CD4-positive, alpha-beta T cell (primary cell): ENCODE measurements at places on chromosomes 1 and 21.

DNA sequence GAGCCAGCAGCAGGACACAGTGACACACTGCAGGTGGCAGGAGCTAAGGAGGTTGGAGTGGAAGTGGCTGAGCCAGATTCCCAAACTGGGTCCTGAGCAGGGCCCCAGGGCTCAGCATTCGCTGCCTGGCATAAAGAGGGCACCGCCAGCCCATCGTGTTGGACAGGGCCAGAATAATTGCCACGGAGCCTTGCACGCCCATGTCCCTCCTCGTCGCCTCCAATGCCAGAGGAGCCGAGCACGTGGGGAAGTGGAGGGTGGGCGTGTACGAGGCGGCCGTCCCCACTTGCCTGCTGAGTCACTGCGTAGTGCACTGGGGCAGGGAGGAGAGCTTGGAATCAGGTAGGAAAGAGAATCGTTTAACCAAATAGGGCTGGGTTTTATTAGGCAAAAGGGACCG lies 26.1 kb upstream of the LRRC47 start:
- no peak for DNase-seq

DNA sequence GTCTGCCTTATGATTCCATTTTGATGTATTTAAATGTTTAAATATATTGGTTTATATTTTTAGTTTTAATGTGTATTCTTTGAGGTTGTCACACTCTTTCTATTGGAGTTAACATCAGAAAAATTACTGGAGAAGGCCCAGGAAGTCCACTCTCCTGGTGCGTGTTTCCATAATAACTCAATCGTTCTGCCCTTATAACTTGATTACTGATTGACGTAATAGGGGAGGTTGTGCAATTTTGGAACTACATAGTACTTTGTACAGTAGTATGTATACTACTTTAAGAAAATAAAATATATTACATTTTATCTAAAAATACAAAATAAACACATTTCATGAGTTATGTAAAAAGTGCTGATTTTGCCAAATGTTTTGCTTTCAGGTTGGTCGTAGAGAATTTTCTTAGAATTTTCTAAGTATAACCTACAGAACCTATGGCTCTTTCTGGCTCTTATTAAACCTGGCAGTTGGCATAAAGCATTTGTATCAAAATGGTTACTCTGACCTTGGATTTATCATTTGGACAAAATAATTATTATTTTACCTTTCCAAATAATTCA lies 5.7 kb downstream of the PLA2G4A start:
- DNase-seq: no peak

DNA sequence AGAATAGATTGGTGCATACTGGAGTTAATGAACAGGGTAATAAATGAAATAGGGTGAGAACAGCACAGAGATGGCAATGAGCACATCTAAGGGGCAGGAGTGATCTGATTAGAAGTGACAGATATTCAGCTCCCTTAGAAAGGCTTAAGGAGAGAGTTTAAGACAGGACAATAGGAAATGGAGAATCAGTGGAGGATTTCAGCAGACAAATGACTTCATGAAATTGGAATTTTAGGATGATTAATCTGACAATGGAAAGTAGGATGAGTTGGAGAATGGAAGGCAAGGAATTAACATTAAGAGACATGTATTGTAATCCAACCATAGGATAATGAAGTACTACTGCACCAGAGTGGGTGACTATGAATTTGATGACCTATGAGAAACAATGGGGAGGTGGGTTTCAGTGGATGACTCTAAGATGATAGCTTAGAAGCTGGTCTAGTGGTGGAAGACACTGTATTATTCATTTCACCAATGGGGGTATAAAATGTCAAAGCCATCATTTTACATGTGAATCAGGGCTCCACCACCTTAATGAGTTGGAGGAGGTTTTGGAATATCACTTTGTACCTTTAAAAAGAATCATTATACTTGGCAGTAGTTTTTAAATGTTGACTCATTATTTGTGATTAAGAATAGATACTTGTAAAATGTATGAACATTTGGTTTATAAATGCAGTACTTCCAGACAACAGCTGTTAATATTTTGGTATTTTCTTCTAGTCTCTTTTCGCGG lies 139.1 kb downstream of the PLA2G4A start:
- no peak for DNase-seq

DNA sequence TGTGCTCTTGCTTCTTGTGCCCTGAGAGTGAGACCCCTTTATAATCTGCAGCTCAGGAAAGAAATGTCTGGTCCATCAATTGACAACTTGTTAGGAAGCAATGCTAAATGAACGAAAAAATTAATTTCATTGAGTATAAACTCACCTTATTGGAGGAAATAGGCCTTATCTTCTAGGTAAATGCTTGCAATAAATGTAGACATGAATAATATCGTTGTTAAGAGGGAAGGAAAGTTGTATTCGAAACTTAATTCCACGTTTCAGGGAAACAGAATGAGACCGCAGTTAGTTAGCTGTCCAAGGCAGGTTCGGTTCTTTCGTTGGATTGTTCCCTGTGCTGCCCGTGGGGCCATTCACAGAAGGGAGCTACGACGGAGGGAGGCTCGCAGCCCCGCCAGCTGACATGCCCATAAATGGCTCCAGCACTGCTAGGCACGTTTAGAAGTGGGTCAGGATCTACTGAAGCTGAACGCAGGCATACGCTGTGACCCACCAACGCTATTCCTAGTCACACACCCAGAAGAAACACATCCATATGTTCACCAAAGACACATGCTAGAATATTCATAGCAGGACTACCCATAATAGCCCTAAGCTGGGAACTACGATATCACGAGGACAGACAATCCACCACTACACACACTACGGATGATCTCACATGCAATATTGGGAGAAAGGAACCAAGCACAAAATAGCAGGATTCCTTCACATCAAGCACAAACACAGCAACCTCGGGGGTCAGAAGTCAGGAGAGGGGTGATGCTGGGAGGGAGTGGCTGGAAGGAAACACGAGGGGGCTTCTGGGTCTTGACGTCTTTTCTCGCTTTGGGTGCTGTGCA lies 56.2 kb upstream of the LBR start:
- DNase-seq: no peak

- DNase-seq: no peak
Observed at GRCh38 chr1:210678306-210678705, 349.6 kb downstream of the HHAT start.

DNA sequence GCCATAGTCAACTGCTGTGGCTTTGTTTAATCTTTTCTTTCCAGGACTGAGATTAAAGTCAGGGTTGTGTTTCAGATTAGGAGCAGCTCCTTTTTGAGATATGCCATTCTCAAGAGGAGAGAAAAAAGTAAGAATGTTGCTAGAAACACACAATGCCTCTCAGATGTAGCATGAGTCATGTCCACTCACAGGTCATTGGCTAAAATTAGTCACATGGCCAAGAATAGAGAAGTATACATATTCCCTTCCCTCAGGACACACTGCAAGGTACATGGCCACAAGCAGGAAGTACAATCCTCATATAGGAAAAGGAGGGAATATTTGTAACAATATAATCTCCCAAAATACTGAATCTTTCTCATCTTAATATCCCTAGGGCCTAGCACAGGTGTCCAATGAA lies 141.9 kb upstream of the PTBP2 start:
- no peak for DNase-seq

GRCh38 chr1:61626816-61627215 lies 98.1 kb downstream of the TM2D1 start:
- no peak for DNase-seq
